Stimulated activated CD4-positive, alpha-beta T cell treated with anti-CD3 and anti-CD28 coated beads, Interleukin-2, amount 100 ng/mL, for 24 hours (primary cell): ENCODE measurements at places on chromosomes 1 and 21.

GRCh38 chr1:53541761-53542550, 82.8 kb downstream of the DMRTB1 start:
- no peak for DNase-seq

DNA sequence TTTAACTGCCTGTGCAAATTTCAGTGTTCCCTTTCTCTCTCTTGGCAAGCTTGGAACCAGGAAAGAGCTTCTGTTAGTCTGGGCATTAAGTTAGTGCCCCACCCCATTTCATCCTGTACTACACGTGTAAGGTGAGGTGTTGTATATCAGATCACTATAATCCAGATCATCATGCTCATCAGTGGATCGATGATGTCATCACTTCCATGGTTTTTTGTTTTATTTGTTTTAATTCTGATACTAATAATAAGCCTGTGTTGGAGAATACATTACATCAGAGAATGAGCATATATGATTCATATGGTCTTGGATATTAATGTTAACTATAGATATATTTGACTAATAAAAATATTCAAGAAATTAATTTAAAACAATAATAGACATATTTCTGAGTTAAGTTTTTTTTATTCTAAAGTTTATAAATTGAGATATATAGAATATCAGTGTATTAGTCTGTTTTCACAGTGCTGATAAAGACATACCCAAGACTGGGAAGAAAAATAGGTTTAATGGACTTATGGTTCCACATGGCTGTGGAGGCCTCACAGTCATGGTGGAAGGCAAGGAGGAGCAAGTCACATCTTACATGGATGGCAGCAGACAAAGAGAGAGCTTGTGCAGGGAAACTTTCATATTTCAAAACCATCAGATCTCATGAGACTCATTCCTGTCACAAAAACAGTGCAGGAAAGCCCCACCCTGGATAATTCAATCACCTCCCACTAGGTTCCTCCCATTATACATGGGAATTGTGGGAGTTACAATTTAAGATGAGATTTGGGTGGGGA, 588.3 kb upstream of the B3GALT2 start:
- DNase-seq, result no peak

- peak; percentile 31 for DNase-seq
Observed at GRCh38 chr1:36924282-36924811, 110.0 kb downstream of the GRIK3 start.

GRCh38 chr1:231395076-231395997, 26.8 kb downstream of the EGLN1 start:
- no peak for DNase-seq

DNA sequence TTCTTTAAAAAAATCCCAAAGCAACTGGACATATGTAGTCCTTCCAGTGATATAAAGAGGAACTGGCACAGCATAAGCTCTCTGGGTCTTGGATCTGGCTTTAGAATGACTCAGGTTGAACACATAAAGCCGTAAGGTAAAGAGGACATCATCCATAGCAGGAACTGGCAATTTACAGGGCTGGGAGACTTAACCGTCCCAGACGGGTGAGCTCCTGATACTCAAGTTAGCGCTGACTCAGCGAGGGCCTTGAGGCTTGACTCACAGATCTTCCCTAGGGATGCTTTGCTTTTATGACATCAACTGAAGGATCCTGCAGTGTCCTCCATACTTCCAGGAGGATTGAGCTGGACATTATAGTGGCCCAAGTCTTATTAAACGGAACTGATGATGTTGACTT, 154.1 kb downstream of the CLIC6 start:
- no peak for DNase-seq

DNA sequence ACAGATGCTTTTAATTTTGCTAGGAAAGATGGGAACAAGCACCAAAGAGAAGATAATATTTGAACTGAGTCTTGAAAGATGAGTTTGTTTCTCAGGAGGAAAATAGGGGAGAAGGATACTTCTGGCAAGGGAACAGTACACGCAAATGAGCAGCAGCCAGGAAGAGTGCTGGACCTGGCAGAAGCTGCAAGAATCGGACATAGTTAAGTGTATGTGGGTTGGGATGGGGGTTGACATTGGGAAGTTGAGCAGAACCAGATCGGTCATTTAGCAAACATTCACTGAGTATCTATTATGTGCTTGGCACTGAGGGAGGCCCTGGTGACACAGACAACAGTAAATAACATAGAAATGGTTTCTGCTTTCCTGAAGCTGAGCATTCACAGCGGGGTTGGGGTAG, 198.8 kb downstream of the PLPP3 start:
- DNase-seq, result no peak
